ENCODE measurements at places on chromosomes 1 and 21.

- DNase-seq = no peak
Observed at GRCh38 chr21:36744560-36745231, 45.8 kb downstream of the SIM2 start.

DNA sequence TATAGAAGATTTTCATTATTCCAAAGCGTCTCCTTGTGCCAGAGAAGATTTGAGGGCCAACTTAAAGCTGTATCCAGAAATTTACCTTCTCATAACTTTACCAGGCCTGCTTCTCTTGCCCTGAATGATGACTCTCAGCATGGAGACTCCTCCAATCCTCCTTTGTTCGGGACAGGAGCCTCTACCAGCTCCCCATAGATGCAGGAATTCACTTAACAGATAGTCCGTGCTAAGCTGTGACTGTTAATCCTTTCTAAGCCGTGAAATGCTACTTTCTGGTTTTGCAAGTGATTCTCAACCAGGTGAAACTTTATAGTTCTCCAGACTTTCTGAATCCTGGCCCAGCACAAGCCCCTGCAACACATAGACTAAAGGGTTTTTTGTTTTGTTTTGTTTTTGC lies 31.8 kb upstream of the KCND3 start:
- no peak for DNase-seq

- DNase-seq = no peak
Observed at GRCh38 chr1:53576381-53576801, 117.2 kb downstream of the DMRTB1 start.

GRCh38 chr1:241208910-241209379 lies 148.1 kb downstream of the RGS7 start:
- no peak for DNase-seq

- DNase-seq = no peak
Observed at GRCh38 chr1:212549503-212550017, 59.0 kb upstream of the ATF3 start.

GRCh38 chr1:8545078-8545477 lies 227.2 kb downstream of the SLC45A1 start:
- DNase-seq = no peak
